ENCODE measurements at places on chromosomes 5 and 9.

DNA sequence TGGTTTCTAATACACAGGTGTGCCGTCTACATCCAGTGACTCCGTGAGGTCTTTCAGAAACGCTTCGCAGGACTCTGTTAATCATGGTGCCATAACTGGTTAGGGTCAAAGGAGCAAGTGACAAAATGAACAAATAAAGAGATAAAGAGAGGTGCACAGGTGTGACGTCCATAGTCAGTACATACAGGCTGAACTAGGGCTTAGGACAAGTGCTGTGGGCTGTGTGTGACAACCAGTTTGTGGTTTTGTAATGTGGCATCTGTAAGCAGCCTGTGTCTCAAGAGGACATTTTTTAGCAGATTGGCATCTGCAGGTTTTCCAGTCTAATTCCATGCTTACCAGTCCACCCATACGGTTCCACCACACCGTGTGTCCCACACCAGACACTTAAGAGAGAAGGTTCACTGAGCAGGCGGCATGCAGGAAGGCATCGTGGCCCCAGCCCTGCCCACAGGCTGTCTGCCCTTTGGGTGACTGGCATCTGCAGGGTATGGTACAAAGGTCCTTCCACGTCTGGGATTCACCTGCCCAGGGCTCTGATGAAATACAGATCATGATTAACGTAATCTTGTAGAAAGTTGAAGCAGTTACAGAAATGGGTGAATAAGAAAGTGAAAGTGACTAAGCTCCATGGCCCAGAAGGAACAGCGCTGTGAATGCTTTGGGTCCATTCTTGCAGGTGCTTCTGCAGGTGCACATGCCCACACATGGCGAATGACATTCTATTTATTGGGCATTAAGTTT lies 26.9 kb downstream of the SRD5A1 start:
- no peak for DNase-seq

DNA sequence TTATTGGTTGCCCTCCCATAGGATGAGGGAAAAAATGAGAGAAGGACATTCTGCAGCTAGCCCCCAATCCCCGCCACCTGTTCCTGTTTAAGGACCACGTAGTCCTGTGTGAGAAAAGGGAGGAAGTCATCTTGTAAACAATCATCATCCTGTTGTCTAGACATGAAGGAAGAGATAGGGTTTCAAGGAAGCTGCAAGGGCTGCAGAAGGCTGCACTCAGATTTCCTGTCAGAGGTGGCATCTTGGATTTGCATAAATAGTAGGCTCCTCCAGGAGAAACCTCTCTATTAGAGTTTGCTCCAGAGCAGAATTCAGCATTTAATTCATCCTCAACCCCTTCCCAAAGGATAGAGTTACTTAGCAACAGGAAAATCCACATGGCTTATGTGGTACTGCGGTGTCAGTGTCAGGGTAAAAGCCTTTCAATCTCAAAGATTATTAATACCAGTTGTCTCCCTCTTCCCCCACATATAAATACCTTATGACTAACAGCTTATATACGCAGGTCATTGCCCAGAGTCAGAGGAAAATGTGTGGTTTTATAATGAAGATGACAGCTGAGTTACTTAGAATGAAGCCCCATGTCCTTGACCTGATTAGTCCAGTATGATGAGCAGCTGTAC lies 4.6 kb upstream of the DNAJC18 start:
- no peak for DNase-seq

GRCh38 chr9:28320616-28321015 lies 747.3 kb upstream of the C9orf72 start:
- DNase-seq, result no peak

DNA sequence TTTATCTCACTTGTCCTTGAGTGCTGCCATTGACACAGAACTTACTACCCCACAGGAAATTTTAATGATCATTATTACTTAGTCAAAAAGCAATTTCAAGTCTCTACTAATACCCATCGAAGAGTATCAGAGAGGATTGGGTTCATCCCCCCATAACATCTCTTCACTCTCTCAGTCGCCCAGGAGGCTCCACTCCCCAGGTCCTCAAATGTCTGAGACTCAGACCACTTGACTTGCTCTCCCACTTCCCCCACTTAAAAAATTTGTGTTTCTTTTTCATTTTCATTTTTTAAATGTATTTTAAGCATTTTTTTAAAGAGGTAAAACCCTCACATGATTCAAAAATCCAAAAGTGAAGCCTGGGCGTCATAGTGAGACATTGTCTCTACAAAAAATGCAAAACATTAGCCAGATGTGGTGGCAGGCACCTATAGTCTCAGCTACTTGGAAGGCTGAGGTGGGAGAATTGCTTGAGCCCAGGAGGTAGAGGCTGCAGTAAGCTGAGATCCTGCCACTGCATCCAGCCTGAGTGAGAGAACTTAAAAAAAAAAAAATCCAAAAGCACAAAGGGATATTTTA lies 56.8 kb upstream of the TRAF1 start:
- no peak for DNase-seq

DNA sequence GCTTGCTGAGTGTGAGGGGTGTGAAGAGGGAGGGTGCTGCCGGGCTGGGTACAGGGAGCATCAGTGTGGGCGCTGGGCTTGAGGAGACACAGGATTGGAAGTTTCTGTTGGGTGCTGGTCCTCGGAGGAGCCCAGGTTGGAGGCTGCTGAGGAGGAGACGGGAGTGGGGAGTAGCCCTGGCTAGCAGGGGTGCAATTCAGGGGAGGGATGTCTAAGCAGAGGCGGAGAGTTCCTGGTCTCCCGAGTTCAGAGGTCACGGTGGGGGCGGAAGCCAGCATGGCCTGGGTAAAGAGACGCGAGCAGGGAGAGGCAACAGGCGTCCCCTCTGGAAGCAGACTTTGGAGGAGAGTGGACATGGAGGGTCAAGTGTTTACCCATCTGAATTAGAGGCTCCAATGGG lies 62.7 kb upstream of the CACNA1B start:
- DNase-seq, result no peak

DNA sequence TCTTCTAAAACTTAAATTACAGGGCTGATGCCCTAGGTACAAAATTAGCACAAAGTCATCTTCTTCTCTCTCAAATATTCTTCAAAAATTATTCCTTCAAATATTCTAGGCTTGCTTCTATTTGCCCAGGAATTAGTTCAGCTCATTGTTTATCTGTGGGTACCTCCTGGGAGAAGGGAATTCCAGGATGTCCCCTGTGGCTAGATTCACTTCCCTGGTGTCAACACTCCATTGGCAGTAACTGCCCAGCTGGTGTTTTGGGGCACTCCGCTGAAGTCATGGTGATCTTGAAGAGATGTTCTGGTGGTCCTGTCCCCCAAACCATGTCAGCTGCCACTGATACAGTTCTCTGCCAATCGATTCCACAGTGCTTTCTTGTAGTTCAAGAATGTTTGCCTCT lies 26.2 kb upstream of the TGFBR1 start:
- no peak for DNase-seq
